Activated CD4-positive, alpha-beta T cell treated with anti-CD3 and anti-CD28 coated beads for 48 hours (primary cell): ENCODE measurements at places on chromosomes 6 and 20.

- DNase-seq = no peak
These were observed 129.0 kb downstream of the MMS22L start for GRCh38 chr6:97154015-97154414.

DNA sequence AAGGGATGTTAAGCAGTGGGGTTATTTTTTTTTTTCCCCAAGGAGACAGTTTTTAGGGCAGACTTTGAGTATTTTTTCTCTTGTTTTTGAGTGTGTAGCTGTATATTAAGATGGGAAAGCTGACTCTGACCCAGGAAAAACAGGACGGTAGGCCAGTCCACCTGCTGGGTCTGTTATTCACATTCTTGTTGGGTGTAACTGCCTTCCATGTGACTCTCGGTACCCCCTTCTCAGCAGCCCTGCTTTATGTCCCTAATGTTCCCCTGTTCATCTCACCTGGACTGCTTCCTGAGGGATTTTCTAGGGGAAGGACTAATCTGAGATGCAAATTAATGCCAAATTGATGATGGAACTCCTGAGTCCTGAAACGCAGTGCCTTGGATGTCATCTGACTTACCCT lies 21.9 kb downstream of the FOXO3 start:
- no peak for DNase-seq

DNA sequence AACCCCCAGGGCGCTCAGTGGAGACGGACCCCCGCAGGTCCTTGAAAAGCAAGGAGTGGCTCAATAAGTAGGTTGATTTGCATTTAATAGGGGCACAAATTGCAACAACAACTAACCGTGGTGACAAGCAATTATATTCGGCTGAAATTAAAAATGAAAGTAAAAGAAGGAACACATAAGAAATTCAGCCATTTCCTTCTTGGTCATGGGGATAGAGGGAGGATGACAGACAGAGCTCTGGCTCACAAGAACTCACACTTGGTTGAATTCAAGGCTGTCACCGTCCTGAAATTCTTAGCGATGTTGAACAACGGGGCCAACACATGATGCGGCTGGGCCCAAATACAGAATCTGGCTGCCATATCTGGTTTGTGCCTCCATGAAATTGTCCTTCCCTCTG lies 129.0 kb downstream of the EDN3 start:
- DNase-seq = no peak

- no peak for DNase-seq
These were observed 66.3 kb upstream of the CD93 start for GRCh38 chr20:23152308-23152892.

- no peak for DNase-seq
These were observed 2.0 kb downstream of the ATXN1 start for GRCh38 chr6:16759181-16759645.

DNA sequence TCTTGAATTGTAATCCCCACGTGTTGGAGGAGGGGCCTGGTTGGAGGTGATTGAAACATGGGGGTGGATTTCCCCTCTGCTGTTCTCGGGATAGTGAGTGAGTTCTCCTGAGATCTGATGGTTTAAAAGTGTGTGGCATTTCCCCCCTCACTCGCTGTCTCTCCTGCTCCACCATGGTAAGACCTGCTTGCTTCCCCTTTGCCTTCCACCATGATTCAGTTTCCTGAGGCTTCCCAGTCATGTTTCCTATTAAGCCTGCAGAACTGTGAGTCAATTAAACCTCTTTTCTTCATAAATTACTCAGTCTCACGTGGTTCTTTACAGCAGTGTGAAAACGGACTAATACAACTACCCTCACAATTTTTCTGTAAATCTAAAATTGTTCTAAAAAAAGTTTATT lies 26.8 kb upstream of the FAM184A start:
- DNase-seq = peak; percentile 37

- no peak for DNase-seq
These were observed 23.1 kb downstream of the PHACTR2 start for GRCh38 chr6:143700684-143701348.

DNA sequence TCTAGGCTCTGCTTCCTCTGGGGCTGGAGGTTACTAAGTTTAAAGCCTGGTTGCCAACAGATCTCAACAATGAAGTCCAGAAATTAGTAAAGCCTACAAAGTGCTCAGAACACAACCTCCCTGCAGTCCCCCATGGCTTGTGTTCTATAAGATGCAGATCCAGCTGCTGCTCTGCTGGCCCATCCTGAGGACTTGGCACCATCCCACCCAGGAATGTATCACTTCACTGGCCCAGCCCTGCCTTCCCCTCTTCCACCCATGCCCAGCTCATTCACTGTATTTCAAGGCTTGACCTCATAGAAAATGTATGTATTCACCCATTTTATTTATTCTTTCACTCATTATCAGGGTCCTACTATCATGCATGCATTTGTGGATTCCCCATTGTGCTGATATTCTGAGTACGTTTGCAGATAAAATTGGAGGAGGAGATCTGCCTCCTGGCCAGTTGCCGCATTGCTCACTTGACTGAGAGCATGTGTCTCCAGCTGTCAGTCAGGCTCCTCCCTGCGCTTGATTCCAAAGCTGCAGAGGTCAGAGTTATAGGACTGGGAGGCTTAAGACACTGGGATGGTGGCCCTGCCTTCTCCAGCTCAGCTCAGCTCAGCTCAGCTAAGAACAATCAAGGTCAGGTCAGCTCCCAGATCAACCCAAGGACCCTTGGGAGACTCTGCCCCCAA lies 104.8 kb downstream of the MAFB start:
- DNase-seq = no peak

DNA sequence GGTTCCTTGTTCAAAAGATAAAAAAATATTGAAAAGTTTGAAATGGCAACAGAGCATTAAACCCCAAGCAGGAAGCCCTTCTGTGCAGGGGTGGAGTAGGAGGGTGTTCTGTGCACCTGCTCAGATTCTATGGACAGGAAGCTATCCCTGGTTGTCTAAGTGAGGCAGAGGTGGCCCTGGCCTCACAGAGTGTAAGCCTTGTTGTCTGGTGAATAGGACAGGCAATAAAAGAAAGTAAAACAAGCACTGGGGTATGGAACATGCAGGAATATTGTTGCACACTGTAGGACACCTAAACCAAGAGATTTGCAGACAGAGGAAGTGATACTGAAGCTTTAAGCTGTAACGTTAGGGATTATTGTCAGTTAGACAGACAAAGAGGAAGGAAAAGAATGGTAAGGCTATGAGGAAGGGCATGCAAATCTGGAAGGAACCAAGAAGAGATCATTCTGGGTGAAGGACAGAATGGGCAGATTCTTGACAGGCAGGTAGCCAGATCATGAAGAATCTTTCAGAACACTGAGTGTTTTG lies 66.8 kb downstream of the TBC1D7 start:
- no peak for DNase-seq

GRCh38 chr6:92779746-92780145 lies 639.6 kb downstream of the EPHA7 start:
- DNase-seq = no peak

DNA sequence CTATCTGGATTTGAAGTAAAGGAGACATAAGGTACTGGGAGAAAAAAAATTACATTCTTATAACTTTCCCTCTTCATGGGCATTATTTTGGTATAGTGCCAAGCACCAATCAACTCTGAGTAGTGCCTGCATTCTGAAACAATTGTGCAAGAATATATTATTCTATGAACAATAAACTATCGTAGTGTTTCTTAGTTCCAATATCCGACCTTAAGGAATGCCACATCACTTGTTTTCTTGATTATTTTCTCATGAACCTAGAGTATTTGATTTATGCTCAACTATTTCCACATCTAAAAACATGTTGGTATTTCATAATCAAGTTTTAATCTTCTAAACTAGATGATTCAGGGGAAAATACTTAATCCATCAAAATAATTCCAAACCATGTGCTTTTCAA lies 294.4 kb upstream of the TBX18 start:
- no peak for DNase-seq

DNA sequence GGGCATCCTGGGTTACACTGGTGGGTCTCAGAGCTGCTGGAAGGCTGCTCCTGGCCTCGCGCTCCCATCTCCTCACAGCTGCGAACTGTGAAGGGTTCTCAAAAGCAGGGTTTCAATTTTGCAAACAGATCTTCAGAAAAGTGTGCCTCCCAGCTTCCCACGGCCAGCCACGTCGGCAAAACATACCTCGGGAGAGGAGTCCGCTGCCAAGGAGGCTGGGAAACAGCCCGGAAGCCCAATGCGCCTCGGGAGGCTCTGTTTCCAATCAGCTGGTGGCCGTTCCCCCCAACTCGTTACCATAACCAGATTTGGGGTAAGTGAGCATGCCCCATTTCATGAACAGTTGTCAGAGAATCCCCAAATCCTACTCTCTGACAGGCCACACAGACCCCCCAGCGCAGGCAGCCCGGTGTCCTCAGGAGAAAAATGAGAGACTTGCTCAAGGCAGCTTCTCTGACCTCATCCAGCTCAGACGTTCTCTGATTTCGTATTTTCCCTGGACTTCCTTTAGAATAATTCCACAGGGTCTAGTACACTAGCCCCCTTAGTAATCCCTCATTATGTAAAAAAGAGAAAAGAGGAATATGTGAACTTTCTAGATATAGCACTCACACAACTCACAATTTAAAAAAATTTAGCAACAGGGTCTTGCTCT lies 98.4 kb downstream of the SNX5 start:
- no peak for DNase-seq

DNA sequence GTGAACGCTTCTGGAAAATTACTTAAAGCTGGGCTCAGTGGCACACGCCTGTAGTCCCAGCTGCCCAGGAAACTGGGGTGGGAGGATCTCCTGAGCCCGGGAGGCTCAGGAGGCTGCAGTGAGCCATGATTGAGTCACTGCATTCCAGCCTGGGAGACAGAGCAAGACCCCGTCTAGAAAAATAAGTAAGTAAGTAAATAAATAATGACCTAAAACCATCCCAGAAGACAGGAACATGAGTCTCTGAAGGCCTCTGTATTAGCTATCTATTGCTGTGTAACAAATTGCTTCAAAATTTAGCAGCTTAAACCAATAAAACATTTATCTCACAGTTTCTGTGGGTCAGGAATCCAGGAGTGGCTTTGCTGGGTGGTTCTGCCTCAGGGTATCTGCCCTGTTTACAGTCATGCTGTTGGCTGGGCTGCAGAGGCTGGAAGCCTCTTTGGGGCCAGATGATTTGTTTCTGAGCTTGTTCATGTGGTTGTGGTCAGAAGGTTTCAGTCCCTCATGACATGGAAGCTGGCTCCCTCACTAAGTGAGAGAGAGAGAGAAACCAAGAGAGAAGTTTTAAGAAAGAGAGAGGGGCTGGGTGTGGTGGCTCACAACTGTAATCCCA lies 48.4 kb upstream of the NCOA3 start:
- peak; percentile 74 for DNase-seq

DNA sequence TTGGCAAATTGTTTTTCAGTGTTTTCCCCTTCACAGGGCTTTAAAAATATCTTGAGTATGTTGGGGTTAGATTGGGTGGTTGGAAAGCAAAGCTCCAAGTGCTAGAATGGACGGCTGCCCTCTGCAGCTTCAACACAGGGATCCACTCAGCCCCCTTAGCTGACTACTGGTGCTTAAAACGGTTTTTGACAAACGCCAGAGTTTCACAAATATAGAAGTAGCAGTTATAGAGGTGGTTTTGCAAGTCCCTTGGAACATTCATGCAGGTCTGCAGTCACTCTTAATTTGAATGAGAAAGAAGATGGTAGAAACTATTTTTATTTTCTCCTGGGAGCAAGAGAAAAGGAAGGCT lies 175.9 kb downstream of the ARID1B start:
- no peak for DNase-seq

DNA sequence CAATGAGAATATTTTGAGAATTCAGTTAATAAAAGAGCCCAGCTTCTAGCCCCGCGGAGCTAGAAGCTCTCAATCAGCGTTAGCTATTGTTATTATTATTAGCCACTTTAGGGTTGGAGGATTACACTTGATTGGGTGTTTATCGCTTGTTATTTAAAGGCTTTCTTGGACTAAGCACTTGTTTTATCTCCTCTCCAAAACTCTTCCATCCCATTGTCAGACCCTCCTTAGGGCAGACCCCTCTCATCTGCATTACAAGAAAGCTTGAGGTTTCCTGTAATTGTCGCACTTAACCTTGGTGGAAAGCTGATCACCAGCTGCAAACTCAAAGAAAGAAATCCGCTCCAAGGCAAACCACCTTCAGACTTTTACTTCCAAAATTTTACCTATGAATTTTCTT lies 4.8 kb downstream of the DPPA5 start:
- DNase-seq = no peak

- DNase-seq = no peak
These were observed 142.5 kb downstream of the CD164 start for GRCh38 chr6:109239651-109240321.

- no peak for DNase-seq
These were observed 140.7 kb downstream of the MAP3K7 start for GRCh38 chr6:90446164-90446563.

GRCh38 chr20:53738039-53738944 lies 144.7 kb upstream of the ZNF217 start:
- DNase-seq = no peak
